Epithelial cell of proximal tubule (primary cell): ENCODE measurements at places on chromosomes 6 and 20.

- no peak for DNase-seq
Observed at GRCh38 chr6:27016689-27017088, 230.8 kb upstream of the PRSS16 start.

DNA sequence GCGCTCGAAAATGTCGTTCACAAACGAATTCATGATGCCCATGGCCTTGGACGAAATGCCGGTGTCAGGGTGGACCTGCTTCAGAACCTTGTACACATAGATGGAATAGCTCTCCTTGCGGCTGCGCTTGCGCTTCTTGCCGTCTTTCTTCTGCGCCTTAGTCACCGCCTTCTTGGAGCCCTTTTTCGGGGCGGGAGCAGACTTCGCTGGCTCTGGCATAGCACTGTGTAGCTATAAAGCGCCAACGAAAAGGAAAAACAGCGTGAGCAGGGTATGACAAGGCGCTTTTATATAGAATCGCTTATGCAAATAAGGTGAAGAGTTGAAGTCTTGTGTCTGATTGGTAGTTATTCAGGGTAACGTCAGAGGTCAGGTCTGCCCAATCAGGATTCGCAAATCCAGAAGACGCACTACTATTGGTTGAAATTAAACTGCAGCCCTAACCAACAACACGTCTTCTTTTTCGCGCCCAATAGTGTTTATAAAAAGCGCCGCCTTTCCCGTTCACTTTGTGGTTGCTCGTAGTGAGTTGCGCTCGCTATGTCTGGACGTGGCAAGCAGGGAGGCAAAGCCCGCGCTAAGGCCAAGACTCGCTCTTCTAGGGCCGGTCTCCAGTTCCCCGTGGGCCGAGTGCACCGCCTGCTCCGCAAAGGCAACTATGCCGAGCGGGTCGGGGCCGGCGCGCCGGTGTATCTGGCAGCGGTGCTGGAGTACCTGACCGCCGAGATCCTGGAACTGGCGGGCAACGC, 114.8 kb upstream of the PRSS16 start:
- peak; percentile 100 for DNase-seq

DNA sequence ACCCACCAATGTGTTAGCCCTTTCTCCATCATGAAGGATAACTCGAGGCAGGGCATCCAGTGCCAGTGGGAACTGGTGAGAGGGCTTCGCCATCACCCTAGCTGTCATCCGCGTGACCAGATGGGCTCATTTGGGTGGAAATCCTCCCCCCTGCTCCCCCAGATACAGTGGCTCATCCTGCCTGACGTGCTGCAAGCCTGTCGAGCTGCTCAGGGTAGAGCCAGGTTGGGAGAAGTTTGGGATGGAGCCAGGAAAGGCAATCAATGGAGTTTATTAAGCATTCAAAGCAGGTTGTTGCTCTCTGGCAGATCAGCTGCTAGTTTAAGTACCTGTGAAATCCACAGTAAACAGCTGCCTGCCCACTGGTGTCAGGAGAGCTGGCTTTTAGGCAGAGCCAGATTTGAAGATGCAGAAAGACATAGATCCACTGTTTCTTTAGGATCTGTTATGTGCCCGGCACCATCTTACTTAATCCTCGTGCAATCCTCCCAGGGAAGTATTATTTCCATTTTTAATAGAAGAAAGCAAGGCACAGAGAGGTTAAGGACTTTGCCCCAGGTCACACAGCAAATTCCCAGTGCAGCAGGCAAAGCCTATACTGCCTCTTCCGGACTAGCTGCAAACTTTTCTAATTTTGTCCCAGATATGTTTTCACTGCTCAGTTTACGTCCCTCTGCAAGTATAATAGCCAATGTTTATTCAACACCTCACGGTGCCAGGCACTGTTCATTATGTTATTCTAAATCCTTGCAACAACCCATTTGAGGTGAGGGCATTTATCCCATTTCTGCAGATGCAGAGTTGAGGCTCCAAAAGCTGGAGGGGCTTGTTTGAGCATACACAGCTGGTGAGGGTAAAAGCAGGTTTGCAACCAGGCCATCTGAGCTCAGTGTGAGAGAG, 54.1 kb upstream of the KCNG1 start:
- DNase-seq = no peak

GRCh38 chr6:130869681-130870080, 42.5 kb downstream of the SMLR1 start:
- DNase-seq = no peak

GRCh38 chr6:31572041-31572911, at the start of gene LTA:
Gene LTA (plus strand): TSS chr6:31572289. CDS start chr6:31572743, 454 bp downstream.
- no peak for DNase-seq
